ENCODE measurements at places on chromosomes 3 and 15.

DNA sequence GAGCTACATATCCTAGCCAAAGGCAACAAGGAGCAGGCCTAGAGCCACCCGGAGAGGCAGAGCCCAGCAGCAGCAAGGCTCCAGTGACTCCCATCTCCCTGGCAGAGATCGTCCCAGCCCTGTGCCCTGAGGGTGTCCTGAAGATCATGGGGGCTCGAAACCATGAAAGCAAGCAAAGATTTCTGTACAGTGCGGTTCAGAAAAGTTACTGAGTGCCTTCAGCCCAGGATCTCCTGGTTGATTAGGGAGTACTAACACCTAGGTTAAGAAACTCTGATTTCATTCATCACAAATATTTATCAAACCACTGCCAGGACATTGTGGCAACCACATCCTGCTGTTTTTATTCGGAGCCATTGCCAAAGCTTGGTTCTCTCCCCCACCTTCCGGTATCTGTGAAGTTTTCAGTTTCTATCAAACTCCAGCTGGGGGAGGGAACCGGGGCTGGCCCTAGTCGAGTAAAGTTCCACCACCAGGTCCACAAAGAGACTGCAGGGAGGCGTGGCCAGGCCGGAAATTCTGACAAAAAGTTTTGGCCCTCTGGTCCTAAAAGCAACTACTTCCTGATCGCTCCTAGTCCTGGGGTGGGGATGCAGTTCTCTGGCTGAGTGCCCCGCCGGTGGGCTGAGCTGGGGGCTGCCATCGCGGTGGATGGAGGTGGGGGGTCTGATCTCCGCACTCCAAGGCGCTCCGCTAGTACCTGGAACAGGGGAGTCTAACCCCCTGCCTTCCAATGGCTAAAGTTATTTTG, 1.2 kb downstream of the RAB43 start:
- peak; percentile 91 for DNase-seq

- no peak for DNase-seq
Measured at GRCh38 chr15:84033793-84034553, 201.6 kb upstream of the GOLGA6L4 start.

DNA sequence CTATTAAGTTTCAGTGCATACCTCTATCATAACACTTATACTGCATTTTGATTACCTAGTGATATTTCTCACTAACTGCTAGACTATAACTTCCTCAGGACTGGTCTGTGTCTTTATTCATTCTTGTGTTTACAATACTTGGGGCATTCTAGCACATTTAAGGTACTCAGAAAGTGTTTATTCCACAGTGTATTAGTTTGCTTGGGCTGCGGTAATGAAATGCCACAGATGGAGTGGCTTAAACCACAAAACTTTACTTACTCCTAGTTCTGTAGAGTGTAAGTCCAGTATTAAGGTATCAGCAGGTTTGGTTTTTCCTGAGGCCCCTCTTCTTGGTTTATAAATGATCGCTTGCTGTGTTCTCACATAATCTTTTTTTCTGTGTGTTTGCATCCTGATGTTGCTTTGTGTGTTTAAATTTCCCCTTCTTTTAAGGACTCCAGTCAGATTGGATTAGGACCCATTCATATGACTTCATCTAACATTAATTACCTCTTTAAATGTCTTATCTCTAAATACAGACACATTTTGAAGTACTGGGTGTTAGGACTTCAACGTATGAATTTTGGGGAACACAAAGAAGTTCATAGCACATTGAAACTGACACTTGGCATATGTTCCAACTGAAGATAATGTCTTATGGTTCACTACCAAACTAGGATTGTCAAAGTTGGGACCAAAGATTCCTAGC, 23.9 kb downstream of the RNF111 start:
- no peak for DNase-seq

- DNase-seq: no peak
Measured at GRCh38 chr3:147222291-147222690, 184.1 kb downstream of the ZIC4 start.

DNA sequence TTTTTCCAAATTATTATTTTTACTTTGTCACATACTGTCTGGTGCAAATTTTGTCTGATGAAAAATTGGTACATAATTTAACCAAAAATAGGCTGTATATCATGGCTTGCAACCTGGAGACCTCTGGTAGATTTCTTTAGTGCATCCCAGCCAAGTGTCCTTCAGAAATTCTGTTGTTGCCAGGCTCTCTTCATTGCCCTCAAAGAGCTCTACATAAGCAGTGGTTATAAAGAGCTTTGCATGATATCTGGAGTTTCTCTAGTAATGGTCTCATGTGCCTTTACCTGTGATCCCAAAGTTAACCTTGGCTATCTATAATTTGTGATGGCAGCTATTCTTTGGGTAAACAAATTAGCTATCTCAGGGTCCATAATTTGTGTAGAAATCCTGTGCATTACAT, 157.7 kb downstream of the MBNL1 start:
- DNase-seq: no peak

- DNase-seq: no peak
Measured at GRCh38 chr15:78329625-78330024, 10.5 kb upstream of the CRABP1 start.

DNA sequence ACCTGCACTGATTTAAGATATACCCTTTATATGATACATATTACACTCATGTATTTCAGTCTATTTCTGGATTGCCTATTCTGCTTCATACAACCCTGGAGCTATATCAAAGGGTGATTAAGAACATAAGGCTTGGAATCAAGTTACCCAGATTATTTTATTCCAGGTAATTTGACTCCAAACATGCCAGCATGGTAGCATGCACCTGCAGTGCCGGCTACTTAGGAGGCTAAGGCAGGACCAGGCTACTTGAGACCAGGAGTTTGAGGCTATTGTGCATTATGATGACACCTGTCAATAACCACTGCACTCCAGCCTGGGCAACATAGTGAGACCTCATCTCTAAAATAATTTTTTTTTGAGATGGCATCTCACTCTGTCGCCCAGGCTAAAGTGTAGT, 50.4 kb upstream of the NEO1 start:
- no peak for DNase-seq

GRCh38 chr3:99961756-99962515, 144.3 kb downstream of the CMSS1 start:
- no peak for DNase-seq

DNA sequence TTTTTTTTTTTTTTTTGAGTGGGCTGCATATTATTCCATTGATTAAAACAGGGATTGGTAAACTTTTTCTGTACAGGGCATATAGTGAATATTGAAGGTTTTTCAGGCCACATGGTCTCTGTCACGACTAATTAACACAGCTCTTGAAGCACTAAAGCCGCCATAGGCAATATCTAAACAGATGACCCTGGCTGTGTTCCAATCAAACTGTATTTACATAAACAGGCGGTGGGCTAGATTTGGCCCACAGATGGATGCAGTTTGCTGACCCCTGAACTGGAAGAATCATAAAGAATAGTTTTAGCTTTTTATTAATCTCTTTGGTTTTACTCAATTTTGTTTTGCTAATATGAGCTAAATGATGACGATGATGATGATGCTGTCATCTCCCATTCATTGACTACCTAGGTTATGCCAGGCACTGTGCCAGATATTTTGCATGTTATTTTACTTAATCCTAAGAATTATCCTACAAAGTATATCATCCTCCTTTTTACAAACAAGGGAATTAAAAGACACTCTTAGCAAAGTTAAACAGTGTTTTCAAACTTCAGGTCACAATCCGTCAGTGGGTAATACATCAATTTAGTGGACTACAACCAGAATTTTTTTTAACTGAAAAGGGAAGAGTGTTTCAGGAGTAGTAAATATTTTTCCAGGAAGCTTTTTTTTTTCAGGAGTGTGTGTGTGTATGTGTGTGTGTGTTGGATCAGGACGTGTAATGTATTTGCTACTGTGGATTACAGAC, 54.3 kb downstream of the LMCD1 start:
- peak; percentile 24 for DNase-seq

DNA sequence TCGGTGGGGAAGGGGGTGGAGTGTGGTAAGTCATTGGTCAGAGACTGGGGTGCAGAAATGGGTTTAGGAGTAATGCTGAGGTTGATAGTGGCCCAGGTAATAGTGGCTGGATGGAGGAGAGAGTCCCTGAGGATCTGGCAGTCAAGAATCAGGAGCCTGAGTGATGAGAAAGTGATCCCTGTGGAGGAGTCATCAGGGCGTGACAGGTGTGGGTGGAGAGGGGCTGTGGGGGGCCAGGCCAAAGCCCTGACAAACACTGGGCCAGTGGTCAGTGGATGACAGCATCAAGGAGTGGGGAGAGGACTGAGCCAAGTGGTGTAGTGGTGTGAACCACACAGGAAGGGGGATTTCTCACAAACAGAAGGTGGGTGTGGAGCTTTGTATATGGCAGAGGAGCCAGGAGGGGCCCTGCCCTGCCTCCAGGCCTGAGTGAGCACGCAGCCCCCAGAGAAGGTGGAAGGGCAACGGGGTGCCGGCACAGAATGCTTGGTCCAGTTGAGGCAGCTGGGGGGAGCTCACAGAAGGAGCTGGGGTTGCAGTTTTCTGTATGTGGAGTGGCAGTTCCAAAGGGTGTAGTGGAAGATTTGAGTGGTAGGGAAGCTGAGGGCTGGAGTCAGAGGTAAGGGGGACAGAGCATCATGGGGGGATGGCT, 77.1 kb downstream of the SPSB4 start:
- no peak for DNase-seq

Data from fibroblast of skin of right quadriceps (primary cell).